Activated T-helper 1 cell treated with anti-CD3 and anti-CD28 coated beads, Interleukin-2, amount 50 U/mL, for 16 hours (primary cell): ENCODE measurements at places on chromosomes 7 and 10.

DNA sequence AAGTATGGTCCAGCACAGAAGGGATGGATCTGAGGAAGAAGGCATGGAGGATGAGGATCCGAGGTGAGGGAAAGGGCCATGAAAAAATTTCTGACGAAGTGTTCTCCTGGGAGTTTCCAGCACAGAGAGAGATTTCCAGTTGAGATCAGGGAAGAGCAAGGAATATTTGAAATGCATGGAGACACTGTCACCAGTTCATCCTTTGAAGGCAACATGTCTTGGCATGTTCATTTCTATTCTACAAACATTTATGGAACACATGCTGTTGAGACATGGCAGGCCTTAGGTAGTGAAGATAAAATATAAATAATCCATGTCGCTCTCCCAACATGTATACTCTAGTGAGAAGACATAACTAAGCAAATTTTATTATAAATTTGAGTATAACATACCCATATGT lies 234.0 kb upstream of the TCF7L2 start:
- no peak for DNase-seq

- DNase-seq = no peak
These were observed 238.4 kb downstream of the ARHGAP21 start for GRCh38 chr10:24485304-24485703.

- no peak for DNase-seq
These were observed 10.4 kb downstream of the STMP1 start for GRCh38 chr7:135672560-135673359.

DNA sequence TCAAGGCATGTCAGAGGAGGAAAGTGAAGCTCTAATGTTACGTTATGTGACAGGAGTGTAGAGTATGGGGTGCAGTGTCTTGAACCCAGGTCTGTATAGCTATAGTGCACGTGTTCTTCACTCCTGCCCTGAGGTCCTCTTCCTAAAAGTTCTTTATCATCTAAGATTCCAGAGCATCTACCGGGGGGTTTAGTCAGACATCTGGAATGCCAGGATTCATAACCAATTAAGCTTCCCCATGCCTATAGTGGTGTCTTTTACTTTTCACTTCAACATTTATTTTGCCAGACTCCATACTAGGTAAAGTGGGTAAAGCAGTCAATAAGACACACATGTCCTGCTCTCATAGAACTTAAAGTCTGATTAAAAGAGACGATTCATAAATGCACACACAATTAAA lies 22.4 kb downstream of the PPP1R3C start:
- no peak for DNase-seq

- no peak for DNase-seq
These were observed 112.3 kb downstream of the LHPP start for GRCh38 chr10:124573726-124574455.

- DNase-seq = no peak
These were observed 77.9 kb upstream of the HECW1 start for GRCh38 chr7:43034535-43035002.
